Activated gamma-delta T cell treated with anti-CD3 and anti-CD28 coated beads, Interleukin-2, amount 50 U/mL, for 16 hours (primary cell): ENCODE measurements at places on chromosomes 6 and 20.

GRCh38 chr6:145603991-145604390 is 131.3 kb downstream of the EPM2A start:
- no peak for DNase-seq

DNA sequence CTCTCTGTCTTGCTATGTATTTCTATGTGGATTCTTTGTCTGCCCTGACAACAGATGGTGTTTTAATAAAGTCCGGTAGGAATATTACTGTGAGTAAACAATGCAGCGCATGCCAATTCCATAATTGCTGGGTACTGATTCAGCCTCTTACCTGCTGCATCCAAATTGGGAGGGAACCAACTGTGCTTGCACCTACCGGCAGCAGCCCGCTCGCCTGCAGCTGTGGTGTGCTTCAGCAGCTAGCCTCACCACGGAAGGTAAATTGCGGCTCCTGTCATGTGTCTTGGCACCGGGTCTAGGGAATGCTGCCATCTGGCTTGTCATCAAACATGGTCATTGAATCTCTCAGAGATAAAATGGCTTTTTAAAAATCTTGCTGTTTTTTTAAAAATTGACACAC is 704.8 kb upstream of the SLC35B3 start:
- DNase-seq = no peak

GRCh38 chr6:84447651-84448050 is 220.2 kb upstream of the CEP162 start:
- DNase-seq = no peak

DNA sequence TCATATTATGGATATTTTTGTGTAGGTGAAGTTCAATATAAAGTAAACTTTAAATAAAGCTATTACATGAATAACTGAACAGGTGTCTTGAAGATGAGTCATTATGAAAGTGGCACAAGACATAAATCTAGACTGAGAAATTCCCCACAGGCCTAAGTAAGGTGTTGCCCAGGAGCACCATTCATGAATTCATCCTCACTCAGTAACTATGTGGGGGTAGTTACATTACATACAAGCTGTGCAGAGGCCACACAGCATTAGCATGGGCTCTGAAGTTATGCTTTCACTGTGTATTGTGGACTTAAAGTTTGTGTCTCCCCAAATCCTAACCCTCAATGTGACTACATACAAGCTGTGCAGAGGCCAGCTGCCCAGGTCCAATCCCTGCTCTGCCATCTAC is 65.9 kb downstream of the BCAS1 start:
- DNase-seq = no peak

GRCh38 chr6:15829156-15829555 is 166.3 kb upstream of the DTNBP1 start:
- DNase-seq = no peak

- DNase-seq = no peak
These were observed 247.0 kb downstream of the LRFN2 start for GRCh38 chr6:40340196-40340595.

GRCh38 chr20:34979366-34980153 is 23.9 kb downstream of the MYH7B start:
- no peak for DNase-seq

DNA sequence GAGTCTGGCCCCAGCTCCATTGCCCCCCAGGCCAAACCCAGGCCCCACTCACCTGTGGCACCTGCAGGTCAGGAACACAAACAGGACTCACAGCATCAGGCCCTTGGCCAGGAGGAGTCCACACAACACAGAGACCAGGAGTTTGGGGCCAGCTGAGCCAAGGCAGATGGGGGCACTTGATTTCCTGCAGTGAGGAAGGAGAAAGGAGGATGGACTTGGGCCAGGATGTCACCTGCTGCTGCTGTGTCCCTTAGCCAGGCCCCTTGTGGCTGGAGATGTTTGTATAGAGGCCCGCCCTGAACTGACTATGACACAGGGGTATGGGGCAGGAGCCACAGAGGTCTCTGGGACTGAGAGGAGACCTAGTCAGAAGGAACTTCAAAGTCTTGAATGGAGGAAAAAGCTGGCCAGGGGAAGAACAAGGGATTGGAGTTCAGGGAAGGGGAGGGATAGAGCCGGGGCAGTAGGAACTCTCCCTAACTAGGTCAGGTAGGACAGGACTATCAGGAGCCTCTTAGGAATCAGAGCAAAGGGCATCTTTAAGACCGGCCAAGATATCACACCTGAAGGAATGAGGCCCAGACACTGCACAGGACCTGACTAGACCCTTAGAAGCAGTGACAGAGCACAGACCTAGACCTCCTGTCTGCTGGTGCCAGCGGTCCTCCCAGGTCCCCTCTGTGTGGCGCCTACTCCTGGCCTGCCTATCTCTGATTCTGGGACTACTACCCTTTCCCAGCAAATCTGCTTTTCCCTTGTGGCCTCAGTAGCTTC is 8.8 kb upstream of the TREML2 start:
- DNase-seq = no peak

GRCh38 chr6:131419702-131420101 is 153.3 kb upstream of the ARG1 start:
- no peak for DNase-seq

GRCh38 chr6:169654598-169655391 is 47.0 kb downstream of the WDR27 start:
- peak; percentile 32 for DNase-seq

GRCh38 chr6:3471711-3472110 is 14.9 kb upstream of the SLC22A23 start:
- DNase-seq = no peak

DNA sequence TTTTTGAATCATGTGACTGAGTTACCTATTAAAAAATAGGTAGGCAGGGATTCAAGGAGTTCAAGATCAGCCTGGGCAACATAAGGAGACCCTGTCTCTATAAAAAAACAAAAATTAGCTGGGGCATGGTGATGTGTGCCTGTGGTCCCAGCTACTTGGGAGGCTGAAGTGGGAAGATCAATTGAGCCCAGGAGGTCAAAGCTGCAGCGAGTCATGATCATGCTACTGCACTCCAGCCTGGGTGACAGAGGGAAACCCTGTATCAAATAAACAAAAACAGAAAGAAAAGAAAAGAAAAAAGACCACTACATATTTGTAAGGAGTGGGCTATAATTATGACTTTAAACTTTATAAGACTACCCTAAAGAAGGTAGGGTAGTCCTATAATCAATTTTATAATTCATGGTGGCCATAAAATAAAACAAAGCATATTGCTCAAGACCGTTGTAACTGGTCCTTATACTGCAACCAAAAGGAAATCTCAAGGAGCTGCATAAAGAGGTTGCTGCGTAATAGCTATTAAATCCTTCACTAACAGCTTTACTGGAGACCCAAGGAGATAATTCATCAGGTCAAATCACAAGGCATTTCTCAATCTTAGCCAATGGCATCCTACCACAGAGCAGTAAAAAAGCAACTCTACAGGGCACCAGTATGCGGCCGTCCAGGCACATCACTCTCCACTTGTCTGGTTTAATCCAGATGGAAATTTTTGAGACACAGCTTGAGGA is 13.5 kb downstream of the PIGU start:
- no peak for DNase-seq

DNA sequence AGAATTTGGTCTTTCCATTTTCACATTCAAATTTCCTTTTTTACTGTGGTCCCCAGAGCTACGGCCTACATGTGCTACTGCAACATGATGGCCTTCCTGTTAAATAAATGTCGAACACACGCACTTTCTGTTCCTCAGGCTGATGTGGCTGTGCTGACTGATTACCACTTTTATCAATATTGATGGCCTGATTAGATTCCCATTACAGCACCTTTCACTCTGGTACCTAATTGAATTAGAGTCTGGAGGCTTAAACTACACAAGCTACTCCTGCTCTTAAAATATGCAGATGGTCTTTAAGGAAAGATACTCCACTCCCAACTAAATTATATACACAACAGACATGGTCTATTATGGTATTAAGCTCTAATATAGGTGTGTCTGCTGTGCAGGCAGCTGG is 301.6 kb downstream of the FRK start:
- DNase-seq = no peak

DNA sequence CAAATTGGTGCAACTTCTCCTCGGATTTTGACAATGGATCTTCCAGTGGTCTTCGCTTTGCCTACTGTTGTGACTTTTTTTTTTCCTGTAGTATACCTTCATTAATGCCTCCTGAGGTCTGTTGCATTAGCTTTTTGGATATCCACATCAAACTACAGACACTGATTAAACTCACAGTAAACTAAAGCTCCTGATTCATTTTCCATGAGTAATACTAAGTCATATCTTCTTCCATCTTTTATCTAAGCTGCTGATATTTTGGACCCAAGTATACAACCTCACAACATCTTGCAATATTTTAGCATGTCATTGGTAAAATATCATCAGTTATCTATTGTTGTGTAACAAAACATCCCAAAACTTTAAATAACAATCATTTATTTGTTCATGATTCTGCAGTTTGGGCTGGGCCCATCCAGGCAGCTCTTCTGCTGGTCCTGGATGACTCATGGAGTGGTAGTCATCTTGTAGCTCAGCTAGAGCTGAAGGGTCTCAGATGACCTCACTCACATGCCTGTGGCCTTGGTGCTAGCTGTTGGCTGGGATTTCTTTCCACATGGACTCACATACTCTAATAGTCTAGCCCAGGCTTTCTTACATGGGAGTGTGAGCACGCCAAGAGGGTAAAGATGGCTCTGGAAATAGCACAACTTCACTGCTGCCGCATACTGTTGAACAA is 78.3 kb upstream of the SRSF6 start:
- no peak for DNase-seq

DNA sequence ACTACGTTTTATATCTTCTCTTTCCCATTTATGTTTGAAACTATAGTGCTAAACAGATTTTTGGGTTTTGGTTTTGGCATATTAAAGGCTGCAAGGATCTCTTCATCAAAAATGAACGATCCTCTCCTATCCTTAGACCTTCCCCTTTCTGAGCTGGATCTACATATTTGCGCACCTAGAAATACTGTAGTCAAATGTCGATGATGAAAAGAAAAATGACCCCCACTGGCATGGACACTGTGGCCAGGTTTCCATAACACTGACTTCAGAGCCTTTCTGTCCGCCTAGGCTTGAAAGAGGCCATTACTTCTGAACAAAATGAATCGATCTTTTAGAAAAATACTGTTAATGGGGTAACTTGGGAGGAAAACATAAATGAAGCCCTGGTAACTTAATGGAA is 5.8 kb downstream of the FLRT3 start:
- no peak for DNase-seq

GRCh38 chr6:34457382-34457741 is 8.5 kb upstream of the PACSIN1 start:
- DNase-seq = no peak

GRCh38 chr6:118739696-118740353 is 88.4 kb upstream of the CEP85L start:
- no peak for DNase-seq
